ENCODE measurements at places on chromosomes 2 and 18.

DNA sequence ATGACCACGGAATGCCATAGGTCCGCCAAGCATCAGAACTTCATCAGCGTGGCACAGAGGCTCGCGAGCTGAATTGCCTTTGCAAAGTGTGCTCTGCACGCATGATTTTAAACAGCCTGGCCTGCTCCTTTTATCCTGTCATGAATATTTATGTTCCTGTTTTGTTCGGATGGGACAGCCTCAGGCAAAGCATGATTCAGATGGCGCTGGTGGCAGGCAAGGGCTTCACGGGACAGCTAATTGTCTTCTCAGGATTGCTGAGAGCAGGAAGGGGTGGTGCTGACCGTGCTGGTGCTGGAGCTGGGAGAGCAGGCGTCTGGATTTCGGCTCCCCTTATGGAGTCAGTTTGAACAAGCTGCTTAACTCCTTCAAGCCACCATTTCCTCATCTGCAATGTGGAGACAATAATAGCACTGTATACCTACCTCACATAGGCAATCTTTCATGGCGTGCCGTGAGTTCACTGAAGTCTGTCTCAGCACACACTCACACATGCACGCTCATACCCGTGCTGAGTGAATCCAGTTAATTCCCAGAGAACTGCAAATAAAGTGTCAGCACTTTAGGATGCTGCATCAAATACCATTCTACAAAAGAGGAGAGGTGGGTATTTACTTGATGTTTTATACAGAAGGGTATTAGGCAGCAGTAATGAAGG lies 79.7 kb upstream of the APCDD1 start:
- no peak for DNase-seq

- DNase-seq = no peak
Measured at GRCh38 chr2:101120124-101120996, 30.8 kb downstream of the TBC1D8 start.

DNA sequence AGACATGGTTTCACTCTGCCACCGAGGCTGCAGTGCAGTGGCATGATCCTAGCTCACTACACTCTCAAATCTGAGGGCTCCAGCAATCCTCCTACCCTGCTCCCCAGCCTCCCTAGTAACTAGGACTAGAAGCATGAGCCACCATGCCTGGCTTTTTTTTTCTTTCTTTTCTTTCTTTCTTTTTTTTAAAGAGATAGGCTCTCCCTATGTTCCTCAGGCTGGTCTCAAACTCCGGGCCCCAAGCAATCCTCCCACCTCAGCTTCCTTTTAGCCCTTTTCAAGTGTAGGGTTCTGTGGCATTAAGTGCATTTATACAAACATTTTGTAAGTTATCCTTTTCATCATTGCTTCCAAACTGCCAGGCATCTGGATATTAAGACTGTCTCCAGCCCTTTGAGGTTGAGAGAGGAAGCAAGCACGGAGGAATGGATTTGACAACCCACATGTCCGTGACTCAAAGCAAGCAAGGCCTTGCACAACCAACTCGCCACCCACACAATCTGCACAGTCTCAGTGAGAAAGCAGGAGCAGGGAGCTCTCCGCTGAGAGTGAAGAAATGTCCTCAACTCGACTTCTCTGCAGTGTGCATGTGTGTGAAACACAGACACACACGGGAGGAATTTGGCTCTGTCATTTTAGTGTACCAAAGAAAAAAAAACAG lies 65.6 kb downstream of the ATP8B1 start:
- no peak for DNase-seq

- no peak for DNase-seq
Measured at GRCh38 chr2:48771241-48772014, 15.9 kb upstream of the LHCGR start.
